ENCODE measurements at places on chromosomes 13 and 19.

GRCh38 chr13:106178816-106179215 is 356.6 kb downstream of the EFNB2 start:
- no peak for DNase-seq

DNA sequence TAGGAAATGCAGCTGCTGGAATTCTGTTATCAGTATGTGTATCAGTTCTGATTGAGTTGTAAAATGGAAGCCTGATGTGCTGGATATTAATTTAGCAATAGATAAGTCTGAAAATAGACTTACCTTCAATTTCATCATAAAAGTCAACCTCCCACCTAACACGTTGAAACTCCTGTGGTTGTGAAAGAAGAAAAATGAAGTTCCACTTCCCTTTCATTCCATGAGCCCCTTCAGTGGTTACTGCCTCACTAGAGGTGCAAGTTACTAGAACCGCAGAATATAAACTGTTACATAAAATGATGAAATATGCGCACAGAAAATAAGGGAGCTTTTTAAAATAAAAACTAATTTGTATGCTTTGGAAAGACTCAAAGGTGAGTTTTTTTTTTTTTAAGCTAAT is 249.2 kb downstream of the SHISA2 start:
- no peak for DNase-seq

DNA sequence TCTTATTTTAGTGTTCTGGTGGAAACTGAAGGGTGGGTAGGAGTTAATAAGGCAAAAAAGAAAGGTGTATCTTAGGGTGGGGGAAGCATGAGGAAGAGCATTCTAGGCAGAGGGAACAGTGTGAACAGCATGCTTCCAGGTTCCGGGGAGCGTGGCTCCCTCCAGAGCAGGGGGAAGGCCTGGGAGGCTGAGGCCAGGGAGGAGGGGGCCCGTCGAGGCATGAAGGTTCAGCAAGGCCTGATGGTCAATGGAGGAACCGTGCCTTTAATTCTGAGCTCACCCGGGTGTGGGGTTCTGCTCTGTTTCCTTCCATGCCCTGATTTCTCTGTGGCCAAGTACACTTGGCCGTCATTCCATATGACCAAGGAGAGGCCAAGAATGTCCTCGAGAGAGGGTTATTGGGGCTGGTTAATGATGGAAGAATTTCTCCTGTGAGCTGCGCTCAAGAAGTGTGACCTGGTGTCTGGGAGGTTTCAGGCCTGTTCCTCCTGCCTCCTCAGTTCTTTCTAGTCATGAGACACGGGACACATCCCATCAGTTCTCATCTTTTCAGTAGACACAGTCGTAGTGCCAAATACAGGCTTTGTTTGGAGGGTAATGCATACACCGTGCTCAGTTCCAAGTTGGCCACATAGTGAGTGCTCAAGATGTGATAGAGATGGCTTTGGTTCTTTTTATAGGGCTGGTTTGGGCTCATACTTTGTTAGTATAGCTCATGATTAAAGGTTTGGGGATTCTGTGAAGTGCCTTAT is 73.6 kb downstream of the SIPA1L3 start:
- no peak for DNase-seq

DNA sequence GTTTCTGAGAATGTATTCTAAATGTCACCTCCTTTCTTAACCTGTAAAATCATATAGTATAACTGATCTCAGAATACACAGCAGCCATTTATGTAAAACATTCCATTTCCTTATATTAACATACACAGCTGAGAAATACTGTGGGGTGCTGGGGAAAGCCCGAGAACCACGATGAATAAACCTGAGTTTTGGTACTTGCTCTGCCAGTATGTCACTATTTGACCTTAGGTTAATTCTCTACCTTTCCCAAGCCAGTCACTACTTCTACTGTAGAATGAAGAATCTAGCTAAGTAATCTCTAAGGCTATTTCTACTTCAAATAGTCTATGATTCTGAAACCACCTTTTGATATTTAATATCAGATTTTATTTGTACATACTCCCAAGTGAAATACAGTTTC is 173.7 kb downstream of the TBC1D4 start:
- DNase-seq = no peak

DNA sequence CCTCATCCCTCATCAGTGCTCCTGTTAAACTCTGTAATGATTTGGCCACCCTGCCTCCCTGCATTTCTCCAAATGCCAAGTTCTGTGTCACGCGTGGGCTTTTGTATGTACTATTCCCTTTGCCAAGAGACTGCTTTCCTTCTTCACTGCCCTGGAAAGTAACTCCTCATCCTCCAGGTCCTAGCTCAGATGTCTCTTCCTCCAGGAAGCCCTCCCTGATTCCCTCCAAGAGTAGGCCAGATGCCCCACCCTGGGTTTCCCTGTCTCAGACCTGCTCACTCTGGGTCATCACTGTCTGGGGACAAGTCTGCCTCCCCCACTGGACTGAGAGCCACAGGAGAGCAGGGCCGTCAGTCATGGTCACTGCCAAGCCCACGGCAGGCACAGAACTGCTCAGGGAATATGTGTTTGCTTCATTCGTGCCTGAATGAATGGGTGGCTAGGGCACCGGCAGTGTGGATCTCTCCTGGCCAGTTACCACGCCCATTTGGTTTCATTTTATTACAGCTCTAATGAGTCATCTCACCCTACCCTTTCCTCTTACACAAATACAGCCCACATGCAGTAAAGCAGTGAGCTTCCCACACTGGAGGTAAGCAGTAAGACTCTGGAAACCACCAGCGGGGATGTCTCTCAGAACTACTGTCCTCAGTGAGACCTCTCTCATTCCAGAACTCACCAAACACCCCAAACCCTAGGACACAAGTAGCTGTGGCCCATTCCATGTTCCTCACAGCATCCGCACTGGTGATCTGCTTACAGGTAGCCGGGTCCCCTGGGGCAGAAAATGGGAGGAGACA is 12.1 kb upstream of the GPR4 start:
- DNase-seq = no peak

DNA sequence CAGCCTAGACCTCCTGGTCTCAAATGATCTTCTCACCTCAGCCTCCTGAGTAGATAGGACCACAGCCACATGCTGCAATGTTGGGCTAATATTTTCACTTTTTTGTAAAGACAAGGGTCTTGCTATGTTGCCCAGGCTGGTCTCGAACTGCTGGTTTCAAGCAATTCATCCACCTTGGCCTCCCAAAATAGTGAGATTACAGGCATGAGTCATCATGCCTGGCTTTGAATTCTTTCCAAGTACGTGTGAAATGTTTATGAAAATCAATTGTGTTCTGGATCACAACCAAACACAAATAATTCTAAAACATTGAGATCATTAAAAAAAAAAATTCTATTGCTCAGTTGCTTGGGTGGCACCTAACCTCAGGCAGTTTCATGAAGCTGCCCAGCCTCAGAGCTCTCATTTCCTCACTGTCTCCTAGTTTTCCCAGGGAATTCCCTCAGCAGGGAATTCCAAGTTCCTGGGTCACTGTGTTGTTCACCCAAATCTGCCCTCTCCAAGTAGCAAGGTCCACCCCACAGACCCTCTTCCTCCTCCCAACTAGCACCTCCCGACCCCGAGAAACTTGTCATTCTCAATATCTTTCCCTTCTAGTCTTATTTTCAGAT is 44.8 kb downstream of the ING1 start:
- DNase-seq = no peak
